ENCODE measurements at places on chromosomes 13 and 19.
A peak's percentile ranks its signal among the peaks of the same experiment; 100 is the strongest.

DNA sequence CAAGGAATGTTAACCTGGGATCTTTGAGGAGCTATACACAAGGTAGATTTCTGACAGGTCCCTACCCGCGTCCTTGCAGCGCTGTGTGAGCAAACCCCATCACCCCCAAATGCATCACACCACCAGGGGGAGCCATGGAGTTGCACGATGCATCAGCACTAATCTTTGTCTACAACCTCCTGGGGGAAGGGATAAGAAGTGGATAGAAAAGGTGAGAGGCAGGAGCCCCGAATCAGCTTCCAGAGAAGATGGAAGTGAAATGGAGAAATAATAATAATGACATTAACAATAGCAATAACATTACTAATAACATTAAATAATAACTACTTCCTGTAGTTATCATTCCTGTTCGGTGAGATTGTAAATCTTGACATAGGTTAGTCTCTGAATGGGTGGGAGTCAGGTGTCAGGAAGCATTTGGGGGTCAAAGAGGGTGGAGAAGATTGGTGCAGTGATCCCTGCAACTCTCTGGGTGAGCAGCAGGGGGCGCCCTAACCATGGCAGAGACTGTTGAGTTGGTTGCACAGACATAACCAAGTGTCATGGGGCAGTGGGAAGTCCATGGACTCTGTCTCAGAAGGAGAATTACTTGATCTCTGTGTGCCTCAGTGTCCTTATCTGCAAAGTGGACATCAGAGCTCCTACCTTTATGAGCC lies 16.5 kb downstream of the SIGLEC7 start:
- H3K4me3 ChIP-seq = no peak overlapping the region
- no peak overlapping the region for H3K27ac ChIP-seq
- peaks cover 2% of the 10 kb centered on the region for H3K27me3 ChIP-seq
- no peaks in the 10 kb centered on the region for H3K36me3 ChIP-seq
- peaks cover 23% of the 10 kb centered on the region for H3K4me1 ChIP-seq

GRCh38 chr19:35533822-35534392 lies 651 bp downstream of the GAPDHS start:
- no peak overlapping the region for H3K4me3 ChIP-seq
- no peaks in the 10 kb centered on the region for H3K36me3 ChIP-seq
- H3K4me1 ChIP-seq = no peaks in the 10 kb centered on the region
- peaks cover 15% of the 10 kb centered on the region for H3K27me3 ChIP-seq

DNA sequence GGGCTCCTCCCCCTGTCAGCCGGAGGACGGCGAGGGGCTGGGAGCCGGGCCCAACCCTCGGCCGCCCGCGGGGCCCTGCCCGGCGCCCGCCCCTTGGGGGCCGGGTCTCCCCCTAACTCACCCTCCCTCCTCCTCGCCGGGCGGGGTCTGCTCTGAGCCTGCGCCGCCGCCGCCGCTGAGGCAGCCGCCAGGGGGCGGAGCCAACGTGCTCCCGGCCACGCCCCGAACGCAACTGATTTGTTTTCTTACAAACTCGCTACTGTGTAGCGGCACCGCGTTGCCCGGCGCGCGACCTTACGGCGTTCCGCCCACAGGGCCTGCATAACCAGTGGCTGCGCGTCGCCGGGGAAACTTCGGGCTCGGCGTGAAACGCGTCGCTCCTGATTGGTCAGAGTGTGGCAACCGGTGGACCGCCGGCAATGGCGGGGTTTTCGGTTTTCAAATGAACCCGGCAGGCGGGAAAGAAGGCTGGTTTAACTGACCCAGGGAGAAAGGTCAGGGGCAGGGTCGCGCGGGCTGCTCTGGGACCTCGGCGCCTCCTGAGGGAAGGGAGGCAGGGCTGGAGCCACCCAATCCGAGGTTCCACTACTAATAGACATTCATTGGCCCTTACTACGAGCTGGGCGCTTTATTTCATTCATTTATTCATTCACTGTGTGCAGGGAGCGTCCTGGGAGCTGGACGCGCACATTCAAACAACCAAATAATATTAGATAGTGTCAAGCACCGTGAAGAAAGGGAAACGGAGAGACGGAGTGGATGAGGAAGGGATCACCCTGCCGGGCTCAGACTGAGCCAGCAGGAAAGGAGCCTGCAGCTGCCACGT lies at the start of gene CDKN2D:
TSS of gene CDKN2D (minus strand) at position 154 of the 826 bp plus-strand sequence. CDS start 326 bp downstream, outside the sequence.
- H3K4me1 ChIP-seq = peaks cover 41% of the 10 kb centered on the region
- peak; percentile 99 for DNase-seq
- peak within 1 kb of the TSS; percentile 87 for H3K4me3 ChIP-seq

- H3K36me3 ChIP-seq = peaks cover 3% of the 10 kb centered on the region
- H3K27me3 ChIP-seq = no peaks in the 10 kb centered on the region
- H3K4me3 ChIP-seq = no peak overlapping the region
- no peak overlapping the region for H3K27ac ChIP-seq
- H3K4me1 ChIP-seq = no peaks in the 10 kb centered on the region
Measured at GRCh38 chr19:42683917-42684513, 56.3 kb downstream of the PSG3 start.

DNA sequence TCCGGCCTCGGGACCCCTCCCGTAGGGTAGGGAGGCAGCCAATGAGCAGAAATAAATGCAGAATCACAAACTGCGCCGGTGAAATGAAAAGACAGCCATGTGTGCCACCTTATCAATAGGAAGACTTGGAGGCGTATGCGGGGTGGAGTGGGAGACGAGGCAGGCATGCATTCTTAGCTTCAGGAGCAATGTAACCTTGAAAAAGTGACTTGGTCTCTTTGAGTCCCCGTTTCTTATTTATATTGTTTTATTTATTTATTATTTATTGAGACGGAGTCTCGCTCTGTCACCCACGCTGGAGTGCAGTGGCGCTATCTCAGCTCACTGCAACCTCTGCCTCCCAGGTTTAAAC lies 16.0 kb downstream of the SSC5D start:
- H3K27ac ChIP-seq = no peak overlapping the region
- peaks cover under 1% of the 10 kb centered on the region for H3K4me1 ChIP-seq
- H3K27me3 ChIP-seq = peaks cover 24% of the 10 kb centered on the region
- no peaks in the 10 kb centered on the region for H3K36me3 ChIP-seq
- H3K4me3 ChIP-seq = peak overlapping the region; percentile 51

DNA sequence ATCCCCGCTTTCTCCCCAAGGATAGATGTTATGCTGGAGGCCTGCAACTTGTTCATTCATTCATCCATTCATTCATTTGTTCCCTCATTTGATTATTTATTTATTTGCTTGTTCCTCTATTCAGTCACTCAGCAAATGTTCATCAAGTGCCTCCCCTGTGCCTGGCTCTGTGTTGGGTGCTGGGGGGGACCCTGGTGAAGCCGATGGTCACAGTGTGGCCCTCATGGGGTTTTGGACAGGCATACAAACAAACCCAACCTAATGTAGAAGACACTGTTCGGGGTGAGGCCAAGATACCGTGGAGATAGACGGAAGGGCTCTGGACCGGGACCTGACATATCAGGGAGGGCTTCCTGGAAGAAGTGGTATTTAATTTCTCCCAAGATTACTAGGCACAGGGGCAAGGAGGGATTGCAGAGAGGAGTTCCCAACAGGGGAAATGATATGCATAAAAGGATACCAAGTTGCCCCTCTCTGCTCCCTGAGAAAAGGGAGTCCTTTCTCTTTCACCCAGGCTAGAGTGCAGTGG lies 58.1 kb downstream of the ZNF536 start:
- H3K27me3 ChIP-seq = peaks cover 25% of the 10 kb centered on the region
- H3K4me3 ChIP-seq = no peak overlapping the region
- no peaks in the 10 kb centered on the region for H3K36me3 ChIP-seq
- no peaks in the 10 kb centered on the region for H3K4me1 ChIP-seq
- no peak for DNase-seq
- H3K27ac ChIP-seq = no peak overlapping the region

- peak within 1 kb of the TSS; percentile 57 for H3K4me3 ChIP-seq
- peak; percentile 80 for DNase-seq
- peak within 1 kb of the TSS; percentile 88 for H3K27ac ChIP-seq
- H3K27me3 ChIP-seq = peaks cover 15% of the 10 kb centered on the region
- no peaks in the 10 kb centered on the region for H3K4me1 ChIP-seq
Measured at GRCh38 chr19:17847538-17848366, at the start of gene JAK3. Gene JAK3 (minus strand): TSS chr19:17847982. CDS start chr19:17844417, 3,565 bp downstream.

GRCh38 chr19:51716925-51717324 lies 6.9 kb downstream of the HAS1 start:
- H3K27me3 ChIP-seq = peaks cover 64% of the 10 kb centered on the region
- no peak for DNase-seq
- no peak overlapping the region for H3K4me3 ChIP-seq
- no peaks in the 10 kb centered on the region for H3K36me3 ChIP-seq
- no peak overlapping the region for H3K27ac ChIP-seq
- no peaks in the 10 kb centered on the region for H3K4me1 ChIP-seq

DNA sequence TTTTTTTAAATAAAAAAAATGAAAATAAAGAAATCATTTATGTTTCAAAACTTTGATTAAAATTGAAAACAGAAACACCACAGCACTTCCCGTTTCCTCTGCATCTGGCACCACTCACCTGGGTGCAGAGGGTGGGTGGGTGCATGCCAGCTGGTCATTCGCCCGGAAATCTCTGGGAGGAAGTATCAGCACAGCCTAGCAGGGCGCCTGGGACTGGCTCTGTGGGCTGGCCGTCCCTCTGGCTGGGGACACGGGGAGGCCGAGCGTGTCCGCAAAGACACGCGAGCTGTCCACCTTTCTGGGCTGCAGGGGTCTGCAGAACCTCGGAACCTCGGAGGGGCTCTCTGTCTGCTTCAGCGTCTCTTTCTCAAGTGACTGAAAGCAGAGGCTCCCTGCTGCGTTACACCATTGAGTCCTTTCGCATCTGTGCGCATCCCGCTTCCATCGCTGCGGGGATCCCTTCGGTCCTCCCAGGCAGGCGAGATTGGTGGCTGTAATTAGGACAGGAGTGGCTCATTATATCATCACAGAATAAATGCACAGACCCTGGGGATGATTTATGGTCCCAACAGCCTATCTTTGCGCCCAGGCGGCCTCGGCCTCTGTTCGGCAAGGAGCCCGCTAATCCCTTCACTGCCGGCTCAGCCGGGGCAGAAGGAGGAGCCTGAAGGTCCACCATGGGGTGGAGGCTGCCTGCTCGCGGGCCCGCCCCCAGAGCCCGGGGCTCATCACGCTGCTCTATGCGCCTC lies 17.2 kb downstream of the CRTC1 start:
- peak overlapping the region; percentile 48 for H3K4me3 ChIP-seq
- peaks cover 8% of the 10 kb centered on the region for H3K4me1 ChIP-seq
- DNase-seq = no peak
- H3K36me3 ChIP-seq = no peaks in the 10 kb centered on the region

GRCh38 chr13:44068737-44069136 lies 189.0 kb downstream of the LACC1 start:
- no peaks in the 10 kb centered on the region for H3K36me3 ChIP-seq
- no peaks in the 10 kb centered on the region for H3K27me3 ChIP-seq
- no peak overlapping the region for H3K4me3 ChIP-seq

DNA sequence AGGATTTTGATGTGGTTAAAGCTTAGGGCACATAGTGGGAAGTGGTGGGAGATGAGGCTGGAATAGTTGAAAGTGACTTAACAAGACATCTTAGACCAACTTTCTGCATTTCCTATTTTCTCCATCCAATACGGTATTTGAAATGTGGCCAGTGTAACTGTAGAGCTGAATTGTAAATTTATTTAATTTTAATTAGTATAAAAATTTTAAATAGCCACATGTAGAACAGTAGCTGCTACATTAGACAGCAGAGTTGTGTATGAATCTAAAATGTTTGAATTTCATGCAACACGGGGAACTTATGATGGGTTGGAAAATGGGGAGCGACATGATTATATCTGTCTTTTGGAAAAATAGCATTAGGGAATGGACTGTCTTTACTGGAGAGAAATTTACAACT lies 7.1 kb upstream of the SCEL start:
- no peak for DNase-seq
- peaks cover 10% of the 10 kb centered on the region for H3K4me1 ChIP-seq
- H3K36me3 ChIP-seq = no peaks in the 10 kb centered on the region

DNA sequence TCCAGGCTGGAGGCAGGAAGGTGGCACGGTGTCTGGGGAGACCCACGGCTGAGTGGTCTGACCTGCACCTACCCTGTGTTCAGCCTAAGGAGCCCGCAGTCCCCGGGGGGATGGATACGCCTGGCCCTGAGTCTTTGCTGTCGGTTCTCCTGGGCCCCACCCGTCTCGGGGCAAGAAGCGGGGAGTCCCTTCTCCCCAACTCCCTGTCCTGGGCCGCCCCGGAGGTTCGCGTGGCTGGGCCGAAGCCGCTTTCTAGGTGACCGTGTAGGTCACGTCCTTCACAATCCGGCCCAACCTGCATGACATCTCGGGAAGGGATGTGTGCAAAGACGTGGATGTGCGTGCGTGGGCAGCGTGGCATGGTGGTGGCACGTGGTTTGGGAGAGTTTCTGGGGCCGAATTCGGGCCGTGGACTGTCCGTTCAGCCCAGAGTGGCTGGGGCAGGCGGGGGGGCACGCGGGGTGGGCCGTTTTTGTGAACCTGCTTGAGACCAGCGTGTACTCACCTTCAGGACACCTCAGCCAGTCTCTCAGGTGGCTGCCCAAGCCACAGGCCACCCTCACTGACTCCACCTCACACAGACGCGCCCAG lies 103.3 kb downstream of the PTPRS start:
- H3K27me3 ChIP-seq = no peaks in the 10 kb centered on the region
- H3K36me3 ChIP-seq = peaks cover 28% of the 10 kb centered on the region
- H3K4me3 ChIP-seq = no peak overlapping the region
- DNase-seq = no peak
- no peak overlapping the region for H3K27ac ChIP-seq

DNA sequence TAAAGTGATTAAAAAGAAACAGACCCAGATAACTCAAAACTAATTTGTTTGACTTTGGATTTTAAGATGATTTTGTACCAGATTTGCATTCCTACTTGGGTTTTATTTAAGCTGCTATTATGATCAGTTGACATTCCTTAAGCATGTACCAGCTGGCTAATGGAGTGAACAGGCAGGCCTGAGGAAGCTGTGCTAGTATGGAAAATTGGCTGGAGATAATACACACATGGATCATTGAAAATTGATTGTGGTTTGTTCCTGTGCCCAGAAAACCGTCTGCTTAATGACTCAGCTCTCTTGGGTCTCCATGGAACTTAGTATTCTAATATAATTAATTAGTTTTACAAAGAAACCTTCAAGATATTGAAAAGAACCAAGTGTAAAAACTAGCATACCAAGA lies 22.6 kb downstream of the POLR1D start:
- no peak overlapping the region for H3K4me3 ChIP-seq
- no peaks in the 10 kb centered on the region for H3K27me3 ChIP-seq
- H3K4me1 ChIP-seq = peaks cover 35% of the 10 kb centered on the region
- no peak for DNase-seq
- H3K27ac ChIP-seq = peak overlapping the region; percentile 16
- H3K36me3 ChIP-seq = peaks cover 15% of the 10 kb centered on the region

DNA sequence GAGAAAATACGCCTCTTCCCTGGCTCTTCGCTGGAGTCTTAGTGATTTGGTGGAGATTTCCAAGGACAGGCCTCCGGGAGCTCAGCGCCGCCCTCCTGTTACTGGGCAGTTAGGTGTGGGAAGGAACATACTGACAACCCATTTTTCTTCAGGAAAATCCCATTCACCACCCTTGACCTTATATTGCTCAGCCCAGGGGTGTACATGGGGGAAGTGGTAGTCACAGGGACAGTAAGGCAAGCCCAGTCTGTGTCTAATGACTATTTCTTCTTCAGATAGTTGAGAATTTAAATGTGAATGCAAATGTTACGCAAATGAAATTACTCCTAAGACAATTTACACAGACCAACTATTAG lies 119.4 kb downstream of the UQCRFS1 start:
- H3K4me3 ChIP-seq = no peak overlapping the region
- no peaks in the 10 kb centered on the region for H3K27me3 ChIP-seq
- DNase-seq = no peak
- H3K27ac ChIP-seq = no peak overlapping the region
- peaks cover 6% of the 10 kb centered on the region for H3K4me1 ChIP-seq
- H3K36me3 ChIP-seq = no peaks in the 10 kb centered on the region

GRCh38 chr13:98325724-98326123 lies 148.7 kb upstream of the RNF113B start:
- H3K4me3 ChIP-seq = no peak overlapping the region
- H3K4me1 ChIP-seq = peaks cover 84% of the 10 kb centered on the region
- no peak for DNase-seq
- peaks cover 2% of the 10 kb centered on the region for H3K36me3 ChIP-seq
- H3K27me3 ChIP-seq = no peaks in the 10 kb centered on the region
- peak overlapping the region; percentile 94 for H3K27ac ChIP-seq

Data from mesothelial cell of epicardium (in vitro differentiated cells).